ENCODE measurements at places on chromosomes 5 and 9.

- no peak for DNase-seq
These were observed 283.3 kb upstream of the TUT7 start for GRCh38 chr9:86637515-86637914.

DNA sequence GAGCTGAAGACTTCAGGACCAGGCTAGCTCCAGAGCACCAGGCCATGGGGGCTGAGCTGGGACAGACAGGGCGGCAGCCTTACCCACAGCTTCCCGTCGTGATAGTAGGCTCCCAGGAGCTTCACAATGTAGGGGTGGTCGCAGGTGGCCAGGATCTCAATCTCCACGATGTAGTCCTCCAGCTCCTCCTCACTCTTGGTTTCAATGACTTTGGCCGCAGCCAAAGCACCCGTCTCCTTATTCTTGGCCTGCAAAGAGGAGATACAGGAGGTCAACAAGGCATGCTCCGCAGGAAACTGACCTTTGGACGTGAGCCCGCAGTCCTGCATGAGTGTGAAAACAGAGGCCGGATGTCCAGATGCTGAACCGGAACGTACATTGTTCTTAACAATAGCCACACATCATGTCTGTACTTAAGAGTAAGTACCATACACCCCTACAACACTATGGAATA, 31.5 kb downstream of the STK10 start:
- DNase-seq: no peak

GRCh38 chr5:132277256-132277655, 16.9 kb upstream of the SLC22A4 start:
- DNase-seq: no peak

DNA sequence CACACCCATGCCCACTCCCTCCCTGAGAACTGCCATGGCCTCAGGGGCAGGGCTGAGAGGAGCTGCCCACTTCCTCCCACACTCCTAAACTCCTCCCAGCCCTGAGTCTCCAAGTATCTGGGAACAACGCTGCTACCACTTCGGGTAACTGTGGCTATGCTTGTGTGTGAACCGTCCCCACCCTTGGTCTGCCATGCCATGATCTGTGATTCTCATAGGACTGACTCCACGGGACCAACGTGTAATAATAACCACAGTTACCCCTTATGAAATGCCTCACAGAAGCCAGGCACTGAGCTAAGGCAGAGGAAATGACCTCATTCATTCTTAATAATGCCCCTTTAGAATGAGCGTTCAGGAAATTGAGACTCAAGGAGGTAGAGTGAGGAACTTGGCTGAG, 103.9 kb upstream of the SMIM23 start:
- DNase-seq: no peak

DNA sequence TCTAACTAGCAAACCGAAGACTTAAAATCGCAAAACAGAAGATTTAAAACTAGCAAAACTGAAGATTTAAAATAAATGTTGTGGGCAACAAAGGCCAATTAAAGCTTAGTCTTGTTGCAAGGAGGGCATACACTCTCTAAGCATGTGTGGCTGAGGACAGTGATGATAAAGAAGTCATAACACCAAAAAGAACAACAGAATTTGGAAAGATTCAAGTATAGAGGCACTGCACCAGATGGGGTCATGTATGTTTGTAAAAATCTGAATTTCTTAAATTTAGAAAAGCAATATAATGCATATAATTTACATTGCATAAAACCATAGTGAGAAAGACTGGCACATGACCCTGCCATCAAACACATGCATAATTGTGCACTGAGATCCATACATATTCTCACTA, 743.8 kb downstream of the TAF11L14 start:
- no peak for DNase-seq

DNA sequence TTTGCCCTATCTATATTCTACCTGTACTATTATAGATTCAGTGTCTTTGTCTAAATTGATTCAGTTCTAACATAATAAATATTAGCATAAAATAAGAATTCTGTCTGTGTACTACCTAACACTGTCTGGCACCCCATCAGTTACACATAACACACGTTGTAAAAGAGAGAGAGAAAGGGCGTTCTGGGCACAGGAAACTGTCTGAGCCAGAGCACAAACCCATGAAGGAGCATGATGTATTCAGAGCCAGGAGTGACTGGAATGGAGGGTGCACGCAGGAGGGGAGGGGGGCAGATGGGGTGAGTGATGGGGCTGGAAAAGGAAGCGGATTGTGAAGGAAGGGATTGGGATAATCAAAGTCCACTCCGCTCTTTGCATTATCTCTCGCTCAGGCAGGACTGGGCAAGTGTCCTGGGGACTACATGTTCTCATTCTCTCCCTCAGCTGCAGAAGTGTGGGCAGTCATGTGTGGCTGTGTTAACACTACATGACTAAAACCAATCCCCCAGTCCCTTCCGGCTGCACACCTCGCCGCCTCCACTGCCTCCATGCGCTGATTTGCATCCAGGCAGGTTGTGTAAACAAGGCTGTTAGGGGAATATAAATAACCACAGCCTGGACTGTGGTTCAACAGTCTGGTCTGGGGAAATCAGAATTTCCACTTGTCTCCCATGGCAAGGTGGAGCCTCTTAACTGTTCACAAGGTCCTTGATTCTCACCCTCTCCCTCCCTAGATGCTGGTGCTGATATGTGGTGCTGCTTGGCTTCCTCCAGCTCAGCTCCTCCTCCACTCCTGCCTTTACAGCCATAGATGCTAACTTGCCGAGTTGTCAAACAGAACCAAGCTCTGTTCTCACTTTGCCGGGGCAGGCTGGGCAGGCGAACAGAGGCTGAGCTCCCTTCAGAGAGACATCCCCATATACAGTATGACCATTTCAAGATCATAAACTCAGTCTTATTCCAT, 367.5 kb upstream of the BRINP1 start:
- DNase-seq: no peak

- no peak for DNase-seq
These were observed 56.2 kb upstream of the EFNA5 start for GRCh38 chr5:107726896-107727295.

DNA sequence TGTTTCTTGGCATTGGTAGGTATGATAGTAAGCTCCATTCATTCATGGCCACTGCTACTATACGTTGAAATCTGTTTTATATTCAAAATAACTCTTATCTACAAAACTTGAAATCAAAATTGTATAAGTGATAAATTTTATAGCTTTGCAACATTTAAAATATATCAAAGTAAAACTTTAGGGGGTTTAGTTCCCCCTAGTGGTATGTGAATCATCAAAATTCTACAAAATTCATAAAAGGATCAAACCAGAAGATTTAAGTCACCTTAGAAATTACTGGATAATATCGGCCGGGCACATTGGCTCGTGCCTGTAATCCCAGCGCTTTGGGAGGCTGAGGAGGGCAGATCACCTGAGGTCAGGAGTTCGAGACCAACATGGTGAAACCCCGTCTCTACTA, 243.0 kb upstream of the CDH18 start:
- DNase-seq: peak; percentile 10

GRCh38 chr5:35971186-35971877, 19.9 kb downstream of the UGT3A1 start:
- peak; percentile 4 for DNase-seq

GRCh38 chr9:118418887-118419565, 714.8 kb downstream of the TLR4 start:
- peak; percentile 65 for DNase-seq

DNA sequence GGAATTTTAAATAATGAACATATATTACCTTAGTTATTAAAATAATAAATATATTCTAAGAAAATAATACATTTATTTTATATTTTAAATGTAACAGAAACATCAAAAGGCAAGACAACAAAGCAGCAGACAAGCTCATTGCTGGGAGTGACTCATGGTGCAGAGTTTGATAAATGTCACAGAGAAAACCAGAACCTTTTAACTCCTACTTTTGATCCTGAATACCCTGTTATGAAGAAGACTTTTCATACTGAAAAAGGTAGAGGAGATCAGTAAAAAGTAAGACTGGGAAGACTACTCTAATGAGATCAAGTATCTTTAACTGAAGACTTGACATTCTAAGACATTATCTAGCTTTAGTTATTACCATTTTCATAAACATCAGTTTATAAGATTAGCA, 99.0 kb upstream of the GNA14 start:
- no peak for DNase-seq

- DNase-seq: no peak
These were observed 213.9 kb upstream of the TBCA start for GRCh38 chr5:77990020-77990419.

- DNase-seq: no peak
These were observed 168.0 kb downstream of the KIF4B start for GRCh38 chr5:155181542-155181941.

GRCh38 chr5:95988877-95989276, 27.2 kb upstream of the ELL2 start:
- DNase-seq: no peak

DNA sequence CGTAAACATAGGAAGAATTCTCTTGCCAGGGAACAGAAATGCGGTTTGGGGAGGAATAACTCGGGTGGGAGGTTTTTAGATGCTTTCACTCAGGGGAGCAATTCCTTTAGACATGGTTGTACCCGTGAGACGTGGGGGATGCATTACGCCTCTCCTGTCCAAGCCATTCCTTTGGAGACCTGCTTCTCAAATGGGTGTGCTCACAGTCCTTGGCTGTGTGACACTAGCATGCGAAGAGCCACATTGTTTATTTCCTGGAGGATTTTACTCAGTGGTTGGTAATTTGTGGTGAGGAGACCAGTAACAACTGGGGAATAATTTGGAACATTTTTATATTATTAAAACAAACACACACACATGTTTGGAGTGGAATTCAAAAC, 18.5 kb downstream of the COL15A1 start:
- DNase-seq: no peak

GRCh38 chr9:111842313-111842712, 47.6 kb upstream of the SHOC1 start:
- no peak for DNase-seq

- DNase-seq: no peak
These were observed 116.0 kb upstream of the SMIM23 start for GRCh38 chr5:171669571-171669970.

DNA sequence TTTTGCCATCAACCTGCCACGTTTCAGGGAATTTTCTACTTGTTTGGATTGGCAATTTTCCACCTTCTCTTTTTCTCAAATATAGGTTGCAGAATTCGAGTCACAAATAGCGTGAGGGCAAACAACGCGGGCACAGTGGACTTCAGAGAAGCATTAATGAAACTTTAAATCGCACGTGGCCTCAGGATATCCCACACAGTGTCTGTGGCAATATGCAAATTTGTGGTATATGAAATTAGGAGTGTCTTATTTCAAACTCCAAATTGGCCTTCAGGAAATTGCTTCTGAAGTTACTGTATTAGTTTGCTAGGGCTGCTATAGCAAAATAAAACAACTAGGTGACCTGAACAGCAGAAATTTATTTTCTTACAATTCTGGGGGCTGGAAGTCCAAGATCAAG, 91.2 kb downstream of the MTRR start:
- no peak for DNase-seq

DNA sequence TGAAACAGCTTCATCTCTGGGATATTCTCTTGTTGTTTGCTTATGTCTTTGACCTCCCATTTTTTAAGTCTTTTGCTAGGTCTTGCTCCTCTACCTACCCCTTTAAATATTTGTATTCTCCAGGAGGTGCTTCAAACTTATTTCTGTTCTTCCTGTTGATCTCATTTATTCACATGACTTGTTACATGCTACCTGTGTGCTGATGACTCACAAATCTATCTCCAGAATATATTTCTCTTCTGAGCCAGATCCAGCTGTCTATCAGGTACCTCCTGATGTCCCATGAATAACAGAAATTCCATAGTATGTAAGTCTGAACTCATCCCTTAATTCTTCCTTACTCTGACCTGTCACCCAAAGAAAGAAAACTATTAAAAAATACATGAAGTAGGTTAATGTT, 11.0 kb downstream of the NIPBL start:
- peak; percentile 30 for DNase-seq

Measured in PC-3 (cell line).